ENCODE measurements at places on chromosomes 7 and 10.

DNA sequence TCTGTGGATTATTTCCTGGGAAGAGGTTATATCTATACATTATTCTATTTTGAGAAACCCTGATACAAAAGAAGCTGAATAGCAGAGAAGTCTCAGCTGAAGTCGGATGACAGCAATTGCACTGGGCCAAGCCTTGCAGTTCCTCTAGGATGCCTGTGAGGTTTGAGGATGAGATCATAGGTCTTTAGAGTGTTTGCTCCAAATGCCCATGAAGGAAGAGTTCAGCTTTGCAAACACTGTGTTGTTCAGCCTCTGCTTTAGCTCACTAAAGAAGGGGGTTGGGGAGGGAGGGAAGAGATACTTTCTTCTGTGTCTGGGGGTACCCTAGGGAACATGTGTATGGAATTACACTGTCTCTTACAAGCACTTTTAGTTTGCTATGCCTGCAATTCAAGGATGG lies 282.5 kb upstream of the NRP1 start:
- no peak for DNase-seq

GRCh38 chr10:5038733-5039132 lies 35.1 kb upstream of the AKR1C2 start:
- no peak for DNase-seq

GRCh38 chr10:48801001-48801421 lies 116.3 kb downstream of the WDFY4 start:
- no peak for DNase-seq

DNA sequence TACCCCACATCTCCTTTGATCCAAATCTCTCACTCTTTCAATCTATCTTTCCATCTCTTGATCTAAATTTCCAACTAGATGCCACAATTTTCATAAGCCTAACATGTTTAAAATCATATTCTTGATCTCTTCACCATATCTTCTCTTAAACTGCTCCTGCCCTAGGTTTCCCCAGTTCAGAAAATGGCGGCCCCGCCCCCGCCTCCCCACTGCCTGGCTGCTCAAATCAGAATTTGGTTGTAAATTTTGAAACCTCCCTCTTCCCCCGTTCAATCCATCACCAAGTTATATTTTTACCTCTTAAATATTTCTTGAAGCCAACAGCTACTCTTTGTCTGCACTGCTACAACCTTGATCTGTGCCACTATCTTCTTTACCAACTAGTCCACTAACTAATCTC lies 27.3 kb upstream of the PRTFDC1 start:
- DNase-seq: no peak

GRCh38 chr7:152480664-152481063 lies 44.9 kb upstream of the KMT2C start:
- no peak for DNase-seq

DNA sequence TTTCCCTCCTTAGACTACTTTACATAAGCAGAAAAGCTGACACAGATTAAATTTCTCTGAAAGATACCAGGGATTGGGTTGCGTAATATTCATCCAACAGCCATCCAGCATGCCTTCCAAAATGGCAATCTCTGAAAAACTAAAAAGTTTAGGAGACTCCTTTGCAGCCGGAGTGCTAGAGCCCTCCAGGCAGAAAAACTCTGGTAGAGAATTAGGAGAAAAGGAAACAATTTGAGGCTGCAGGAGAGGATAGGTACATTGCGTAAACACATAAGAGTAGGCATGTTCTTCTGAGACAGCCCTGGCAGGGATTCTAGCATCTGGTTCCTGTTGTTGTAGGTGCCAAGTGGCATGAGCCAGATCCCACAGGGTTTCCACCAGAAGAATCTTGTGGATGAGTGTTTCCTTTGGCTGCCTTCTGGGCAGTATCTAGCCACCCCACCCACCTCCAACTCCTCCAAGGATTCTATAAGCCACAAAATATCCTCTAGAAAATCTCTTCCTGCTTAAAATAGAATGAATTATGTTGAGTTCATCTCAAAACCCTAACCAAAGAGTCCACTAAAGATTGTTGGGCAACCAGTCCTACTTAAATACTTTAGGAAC lies 402.4 kb downstream of the HGF start:
- peak; percentile 85 for DNase-seq

- no peak for DNase-seq
Measured at GRCh38 chr10:59366290-59366689, 3.9 kb upstream of the FAM13C start.

- DNase-seq: no peak
Measured at GRCh38 chr10:30058570-30059132, 735 bp downstream of the JCAD start.

DNA sequence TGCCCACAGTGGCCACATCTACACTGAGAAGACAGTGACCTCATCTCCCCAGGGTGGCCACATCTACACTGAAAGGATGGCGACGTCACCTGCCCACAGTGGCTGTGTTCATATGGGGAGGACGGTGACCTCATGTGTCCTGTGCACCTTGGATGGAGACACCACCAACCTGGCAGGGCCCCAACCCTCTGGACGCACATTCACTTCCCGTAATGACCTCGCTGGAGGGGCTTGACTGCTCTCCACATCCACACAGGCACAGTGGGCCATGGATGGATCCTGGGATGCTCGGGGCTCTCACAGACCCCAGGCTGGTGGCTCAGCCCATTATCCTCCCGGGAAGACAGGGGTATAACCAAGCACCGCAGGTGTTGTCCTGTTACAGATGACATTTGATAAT lies 69.7 kb upstream of the BTBD16 start:
- DNase-seq: no peak

DNA sequence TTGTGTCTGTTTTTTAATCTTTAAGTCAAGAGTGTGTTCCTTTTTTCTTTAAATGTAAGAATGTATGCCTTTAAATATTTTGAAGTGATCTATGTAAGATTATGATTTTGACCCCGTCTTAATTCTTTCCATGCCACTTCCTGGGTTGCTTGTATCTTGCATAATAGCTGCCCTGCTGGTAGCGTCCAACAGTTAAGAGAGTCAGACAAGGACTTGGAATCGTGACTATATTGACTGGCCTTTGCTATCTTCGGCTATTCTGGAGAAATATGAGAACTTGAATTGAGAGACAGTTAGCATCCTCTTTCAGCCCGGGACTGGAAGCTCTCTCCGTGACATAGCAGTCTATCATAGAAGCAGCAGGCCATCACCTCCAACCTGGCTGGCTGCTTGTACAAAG lies 13.0 kb downstream of the NRP1 start:
- no peak for DNase-seq

GRCh38 chr7:136664537-136664936 lies 203.9 kb upstream of the CHRM2 start:
- DNase-seq: no peak

DNA sequence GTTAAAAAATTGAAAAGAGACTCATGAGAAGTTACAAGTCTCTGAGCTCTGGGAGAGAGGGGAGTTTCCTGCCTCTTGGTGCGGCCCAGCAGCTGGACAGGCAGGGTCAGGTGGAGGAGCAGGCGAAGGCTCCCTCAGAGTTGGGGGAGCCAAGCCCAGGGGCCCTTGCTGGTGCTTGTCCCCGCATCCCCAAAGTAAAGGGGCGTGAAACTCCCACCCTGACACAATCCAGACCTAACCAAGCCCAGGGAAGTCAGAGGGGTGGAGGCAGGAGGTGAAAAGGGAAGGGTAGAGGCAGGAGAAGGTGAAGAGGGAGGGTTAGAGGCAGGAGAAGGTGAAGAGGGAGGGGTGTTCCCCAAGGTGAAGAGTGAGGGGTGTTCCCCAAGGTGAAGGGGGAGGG lies 322.8 kb downstream of the GLRX3 start:
- DNase-seq: no peak

- peak; percentile 44 for DNase-seq
Measured at GRCh38 chr7:116859323-116859722, 3.1 kb upstream of the CAPZA2 start.

- DNase-seq: no peak
Measured at GRCh38 chr7:36198854-36199266, 45.8 kb downstream of the EEPD1 start.

DNA sequence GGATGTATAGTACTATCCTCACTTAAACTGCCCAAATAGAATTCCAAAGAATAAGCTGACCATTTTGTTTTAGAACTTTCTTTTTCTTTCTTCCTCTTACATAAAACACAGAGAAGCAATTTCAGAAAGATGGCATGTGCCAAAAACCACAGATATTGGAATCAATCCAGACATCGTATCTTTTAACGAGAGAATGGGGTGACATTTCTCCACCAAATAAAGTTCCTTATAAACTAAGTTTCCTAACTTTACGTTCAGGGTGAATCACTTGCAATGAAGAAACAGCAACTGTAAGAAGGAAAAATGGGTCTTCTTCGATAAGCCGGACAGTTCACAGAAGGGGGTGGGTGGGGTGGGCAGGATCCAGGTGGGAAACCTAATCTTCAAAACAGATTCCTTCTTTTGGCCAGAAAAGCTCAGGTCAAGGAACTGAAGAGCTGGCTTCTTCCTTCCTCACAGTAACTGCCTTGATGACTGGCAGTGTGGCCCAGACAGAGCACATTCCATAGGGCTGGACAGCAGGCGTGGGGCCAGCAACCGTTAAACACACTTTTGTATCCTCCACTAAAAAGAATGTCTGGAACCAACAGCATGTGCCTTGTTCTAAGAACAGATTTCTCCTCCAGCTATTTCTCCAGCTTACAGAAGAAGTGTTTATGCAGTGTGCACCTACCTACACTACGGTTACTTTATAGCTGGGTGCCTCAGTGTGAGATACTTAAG lies 31.5 kb downstream of the CREB3L2 start:
- no peak for DNase-seq

GRCh38 chr10:77756319-77757232 lies 119.0 kb upstream of the KCNMA1 start:
- DNase-seq: no peak

DNA sequence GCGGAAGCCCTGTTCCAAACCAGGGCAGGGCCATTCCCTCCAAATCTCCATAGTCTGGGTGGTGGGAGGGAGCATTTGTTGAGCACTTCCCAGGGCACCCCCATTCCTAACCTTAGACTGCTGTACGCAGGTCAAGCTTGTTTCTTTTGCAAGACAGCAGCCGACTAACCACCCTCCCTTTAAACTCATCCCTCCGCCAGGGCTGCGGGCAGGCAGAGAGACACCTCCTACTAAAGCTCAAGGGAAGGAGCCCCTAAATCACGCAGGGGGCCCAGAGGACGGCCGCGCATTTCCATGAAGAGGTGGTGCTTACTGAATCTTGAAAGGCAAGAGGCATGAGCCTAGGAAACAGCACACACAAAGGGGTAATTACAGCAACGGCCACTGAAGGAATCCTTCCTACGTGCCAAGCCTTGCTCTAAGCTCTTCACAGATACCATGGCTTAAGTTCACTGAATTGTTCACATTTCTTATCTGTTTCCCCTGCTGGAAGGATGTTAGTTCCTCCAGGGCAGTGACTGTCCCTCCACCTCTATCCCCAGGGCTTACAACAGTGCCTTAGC lies 90.0 kb downstream of the PROSER2 start:
- no peak for DNase-seq

DNA sequence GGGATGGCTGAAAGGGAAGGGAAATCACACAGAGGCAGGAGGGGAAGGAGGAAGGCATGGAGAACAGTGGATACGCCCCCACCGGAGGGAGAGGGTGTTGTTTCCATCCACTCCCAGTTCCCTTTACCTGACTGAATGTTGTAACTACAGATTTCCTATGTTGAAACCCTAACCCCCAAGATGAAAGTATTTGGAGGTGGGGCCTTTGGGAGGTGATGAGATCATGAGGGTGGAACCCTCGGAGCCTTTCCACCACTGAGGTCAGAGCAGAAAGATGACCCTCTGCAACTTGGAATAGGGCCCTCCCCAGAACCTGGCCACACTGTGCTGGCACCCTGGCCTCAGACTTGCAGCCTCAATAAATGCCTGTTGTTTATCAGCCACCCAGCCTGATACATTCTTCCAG lies 48.6 kb upstream of the CNPY1 start:
- DNase-seq: no peak

- DNase-seq: no peak
Measured at GRCh38 chr7:156759143-156759542, 118.6 kb downstream of the RNF32 start.

GRCh38 chr10:75950997-75951589 lies 519.7 kb downstream of the LRMDA start:
- no peak for DNase-seq

DNA sequence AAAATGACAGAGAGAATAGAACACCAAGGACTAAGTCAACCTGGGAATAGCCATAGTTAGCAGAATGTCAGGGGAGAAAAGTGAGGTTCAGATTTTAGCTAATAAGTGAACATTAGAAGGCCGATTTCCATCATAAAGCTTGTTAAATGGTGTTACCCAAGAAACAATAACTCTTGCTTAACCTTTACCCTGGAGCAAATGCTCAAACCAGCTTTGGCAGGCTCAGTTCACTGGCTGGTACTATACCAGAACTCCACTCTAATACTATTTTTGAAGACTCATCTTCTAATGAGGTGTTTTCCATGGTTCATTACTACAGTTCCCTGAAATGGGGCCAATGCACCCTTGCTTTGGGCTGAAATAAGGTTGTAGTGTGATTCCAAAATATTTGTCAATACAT lies 61.3 kb downstream of the RNLS start:
- no peak for DNase-seq

- DNase-seq: no peak
Measured at GRCh38 chr7:136214356-136214755, 237.2 kb upstream of the MTPN start.

- no peak for DNase-seq
Measured at GRCh38 chr7:2855386-2855785, 11.3 kb upstream of the GNA12 start.

DNA sequence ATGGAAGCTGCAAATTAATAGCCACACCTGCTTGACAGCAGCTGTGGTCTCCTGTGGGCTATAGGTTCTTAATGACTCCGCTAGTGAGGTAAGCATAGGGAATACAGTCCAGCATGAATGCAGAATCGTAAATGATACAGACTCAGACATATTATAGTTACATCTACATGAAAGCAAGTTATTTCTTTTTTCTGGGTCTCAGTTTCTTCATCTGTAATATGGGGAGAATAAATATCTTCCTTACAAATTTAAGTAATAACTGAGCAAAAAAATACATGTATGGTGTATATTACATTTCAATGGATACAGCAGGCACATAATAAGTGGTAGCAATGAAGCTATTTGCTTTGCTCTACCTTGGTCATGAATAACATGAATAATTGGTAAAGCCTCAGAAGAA lies 245.9 kb upstream of the RHOBTB1 start:
- no peak for DNase-seq

Measured in AG09319 (cell line).